ENCODE measurements at places on chromosomes 13 and 19.

- DNase-seq, result no peak
These were observed 4.9 kb downstream of the SLAIN1 start for GRCh38 chr13:77702366-77702765.

- DNase-seq, result no peak
These were observed 779.3 kb downstream of the SLITRK5 start for GRCh38 chr13:88450515-88450914.

DNA sequence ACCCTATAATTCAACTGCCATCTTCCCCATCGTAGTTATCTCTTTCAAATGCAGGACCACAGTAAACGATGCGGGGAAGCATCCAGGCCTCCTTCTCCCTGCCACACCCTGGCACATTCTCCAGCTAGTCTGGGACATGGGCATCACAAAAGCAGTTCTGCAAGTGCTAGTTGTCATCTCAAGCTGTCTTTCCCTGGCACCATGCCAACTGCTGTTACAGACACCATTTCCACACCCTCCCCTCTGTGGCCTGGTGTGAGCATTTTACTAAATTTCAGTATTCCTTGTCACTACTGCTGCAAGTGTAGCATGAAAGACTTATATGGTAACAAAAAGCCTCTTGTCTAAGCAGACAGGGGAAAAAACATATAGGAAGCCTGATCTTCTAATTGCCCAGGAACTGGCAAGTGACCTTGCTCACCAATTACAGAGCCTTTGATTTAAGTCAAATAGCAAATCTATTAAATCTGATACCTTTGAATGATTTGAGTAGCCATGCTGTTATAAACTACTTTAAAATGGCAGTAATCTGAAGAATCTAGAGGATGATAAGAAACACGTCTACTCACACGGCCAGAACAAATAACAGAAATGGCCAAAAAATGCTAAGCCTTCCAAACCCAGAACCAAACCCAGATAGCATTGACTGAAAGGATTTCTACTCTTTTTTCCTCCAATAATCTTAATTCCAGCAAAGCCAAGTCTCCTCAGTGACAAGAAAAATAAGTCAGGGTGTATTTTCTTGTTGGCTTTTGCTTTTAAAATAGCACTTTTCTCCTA lies 179.0 kb downstream of the NUFIP1 start:
- DNase-seq, result peak; percentile 79

DNA sequence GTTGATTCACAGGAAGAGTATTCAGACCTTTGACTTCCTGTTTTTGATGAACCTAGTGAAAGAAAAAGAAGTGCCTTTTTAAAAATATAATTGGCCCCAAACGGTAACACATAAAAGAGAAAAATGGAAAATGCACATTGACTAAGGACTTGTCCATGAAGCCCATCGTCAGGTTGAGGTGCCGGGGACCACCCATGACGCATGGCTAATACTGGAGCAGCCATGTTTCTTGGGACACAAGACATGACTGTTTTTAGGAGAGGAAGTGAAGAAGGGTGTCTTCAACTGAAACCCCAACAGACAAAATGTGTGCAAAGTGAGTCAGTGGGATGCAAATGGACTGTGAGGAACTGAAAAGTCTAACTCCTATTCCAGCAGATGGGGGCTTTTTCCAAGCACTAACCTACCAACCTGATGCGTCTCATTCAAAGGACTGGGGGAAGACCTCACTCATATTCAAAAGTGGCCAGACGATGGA lies 459.4 kb downstream of the FOXO1 start:
- no peak for DNase-seq

- no peak for DNase-seq
These were observed 9.5 kb downstream of the C13orf46 start for GRCh38 chr13:113964251-113964995.

Data from astrocyte of the hippocampus (primary cell).